ENCODE measurements at places on chromosomes 6 and 20.

DNA sequence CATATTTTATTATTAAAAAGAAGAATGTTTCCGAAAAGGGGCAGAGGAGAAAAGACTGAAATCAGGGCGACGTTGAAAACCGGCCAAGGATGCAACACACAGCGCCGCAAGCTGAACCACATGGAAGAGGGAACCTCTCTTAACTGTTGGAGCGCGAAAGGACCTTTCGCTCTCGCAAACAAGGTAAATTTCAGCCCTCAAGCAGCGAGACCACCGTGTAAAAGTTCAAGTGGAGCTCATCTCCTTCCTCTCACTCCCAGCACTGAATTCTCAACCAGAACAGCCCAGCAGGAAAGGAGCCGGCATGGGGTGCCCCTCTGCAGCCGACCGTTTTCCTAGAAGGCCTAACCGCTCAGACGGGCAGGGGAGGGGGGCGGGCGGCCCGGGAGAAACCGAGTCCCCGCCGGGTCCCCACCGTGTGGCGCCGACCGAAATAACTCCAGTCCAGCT lies 621 bp downstream of the GPR63 start:
- DNase-seq, result peak; percentile 26

DNA sequence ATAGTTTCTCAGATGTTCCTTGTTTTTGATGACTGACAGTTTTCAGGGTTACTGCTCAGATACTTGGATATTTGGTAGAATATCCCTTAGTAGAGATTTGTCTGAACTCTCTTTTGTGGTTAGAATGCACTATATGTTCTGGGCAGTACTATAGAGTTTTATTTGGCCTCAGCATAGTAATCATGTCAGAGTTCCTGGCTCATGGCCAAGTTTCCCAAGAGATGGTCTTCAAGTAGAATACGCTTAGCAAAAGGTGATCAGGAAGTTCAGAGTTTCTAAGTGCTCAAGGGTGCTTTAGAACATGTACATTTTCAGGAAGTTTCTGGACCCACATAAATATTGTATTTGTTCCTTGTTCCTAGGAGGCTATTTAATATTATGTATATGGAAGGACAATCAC lies 1209.7 kb upstream of the GJE1 start:
- DNase-seq, result no peak

DNA sequence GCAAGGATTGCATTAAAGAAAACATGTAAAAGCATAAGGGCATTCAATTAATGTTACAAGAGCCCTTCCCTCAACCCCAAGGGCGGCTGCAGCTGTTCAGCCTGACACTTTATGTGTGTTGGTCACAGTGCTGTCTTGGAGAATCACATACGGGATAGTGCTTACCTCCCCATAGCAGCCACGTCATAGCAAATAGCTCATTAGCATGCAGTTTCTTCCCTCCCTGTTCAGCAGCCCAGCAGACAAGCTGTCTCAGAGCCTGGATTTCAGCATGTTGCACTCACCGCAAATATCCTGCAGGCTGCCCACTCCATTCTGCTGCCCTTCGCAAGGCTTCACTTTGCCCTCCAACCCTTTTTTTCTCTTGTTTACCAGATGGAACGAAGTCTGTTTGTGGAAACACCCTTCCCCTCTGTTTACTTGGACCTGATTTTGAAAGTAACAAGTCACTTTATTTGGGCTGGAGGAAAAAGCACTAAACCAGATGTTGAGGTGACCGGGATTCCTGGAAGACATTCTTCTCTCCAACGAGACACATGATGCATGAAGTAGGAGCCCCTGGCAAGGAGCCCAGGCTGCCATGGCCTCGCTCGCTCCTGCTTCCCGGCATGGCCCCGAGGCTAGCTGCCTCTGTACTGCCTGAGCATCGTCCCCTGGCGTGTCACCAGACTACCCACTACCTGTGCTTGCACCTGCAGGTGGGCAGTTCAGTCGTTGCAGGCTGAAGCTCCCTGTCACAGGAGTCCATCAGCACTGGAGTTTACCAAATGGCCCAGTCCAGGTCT lies 151.6 kb upstream of the GMDS start:
- no peak for DNase-seq

- DNase-seq, result no peak
These were observed 107.9 kb downstream of the NRSN1 start for GRCh38 chr6:24233813-24234442.
